NCI-H524 treated with DMSO at 0.1 percent for 48 hours (cell line): ENCODE measurements at places on chromosomes 11 and 22.

GRCh38 chr22:36781656-36782627, 6.0 kb upstream of the IFT27 start:
- peak; percentile 7 for DNase-seq

DNA sequence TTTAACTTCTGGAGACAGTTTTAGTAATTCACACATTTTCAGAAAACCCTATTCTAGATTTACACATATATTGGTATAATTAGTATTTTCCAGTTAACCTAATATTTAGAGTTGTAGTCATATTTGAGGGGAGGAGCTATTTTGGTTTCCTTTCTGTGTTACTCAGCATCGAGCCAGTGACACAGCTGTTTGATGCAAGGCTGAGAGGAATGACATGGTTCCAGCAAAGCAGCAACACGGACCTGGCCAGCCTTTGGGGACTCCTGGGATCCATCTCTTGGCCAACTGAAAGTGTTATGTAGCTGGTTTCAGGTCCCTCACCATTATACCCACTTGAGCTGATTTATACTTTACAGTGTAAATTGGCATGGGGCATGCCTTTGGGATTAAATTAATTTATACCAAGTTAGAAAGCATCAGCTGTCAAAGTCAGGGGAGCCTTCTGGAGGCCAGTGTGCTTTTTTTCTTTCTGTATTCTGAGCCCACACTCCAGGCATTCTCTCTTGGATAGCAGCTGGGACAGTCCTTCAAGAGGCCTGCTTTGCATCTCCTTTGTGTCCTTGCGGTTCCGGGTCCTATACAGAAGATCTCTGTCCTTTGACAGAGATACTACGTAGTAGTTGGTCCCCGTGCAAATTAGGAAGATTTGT, 91.3 kb upstream of the SLC25A18 start:
- DNase-seq = peak; percentile 85

DNA sequence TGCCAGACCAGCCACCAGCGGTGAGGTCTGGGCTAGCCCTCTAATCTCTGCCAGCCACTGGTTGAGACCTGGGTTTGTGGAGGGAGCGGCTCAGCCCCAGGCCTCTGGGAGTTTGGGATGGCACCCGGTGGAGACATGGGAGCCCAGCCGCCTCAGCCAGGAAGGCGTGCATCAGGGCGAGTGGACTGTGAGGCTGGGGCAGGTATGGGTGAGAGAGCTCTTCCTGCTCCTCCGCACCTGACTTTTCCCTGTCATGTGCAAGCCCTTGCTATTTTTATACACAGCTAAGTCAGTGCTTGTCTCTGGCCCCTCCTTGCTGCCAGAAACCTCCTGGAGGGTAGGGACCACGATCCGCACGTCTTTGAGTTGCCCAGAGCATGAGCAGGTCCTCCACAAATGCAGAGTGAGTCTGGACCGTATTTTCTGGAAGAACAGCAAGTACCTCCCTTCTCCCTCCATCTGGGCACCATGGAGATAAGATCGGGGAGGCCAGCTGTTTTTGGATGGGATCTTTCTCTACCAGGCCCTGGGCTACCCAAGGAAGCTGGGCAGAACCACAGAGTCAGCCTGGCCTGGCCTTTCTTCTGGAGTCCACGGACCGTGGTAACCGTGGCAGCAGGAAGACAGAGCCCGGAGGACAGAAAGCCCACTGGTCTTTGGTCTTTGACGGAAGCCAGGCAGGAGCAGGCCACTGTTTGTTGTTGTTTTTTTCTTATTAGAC, 53.3 kb downstream of the IGLL1 start:
- no peak for DNase-seq

- DNase-seq = no peak
Measured at GRCh38 chr11:109326781-109327180, 95.2 kb upstream of the C11orf87 start.

DNA sequence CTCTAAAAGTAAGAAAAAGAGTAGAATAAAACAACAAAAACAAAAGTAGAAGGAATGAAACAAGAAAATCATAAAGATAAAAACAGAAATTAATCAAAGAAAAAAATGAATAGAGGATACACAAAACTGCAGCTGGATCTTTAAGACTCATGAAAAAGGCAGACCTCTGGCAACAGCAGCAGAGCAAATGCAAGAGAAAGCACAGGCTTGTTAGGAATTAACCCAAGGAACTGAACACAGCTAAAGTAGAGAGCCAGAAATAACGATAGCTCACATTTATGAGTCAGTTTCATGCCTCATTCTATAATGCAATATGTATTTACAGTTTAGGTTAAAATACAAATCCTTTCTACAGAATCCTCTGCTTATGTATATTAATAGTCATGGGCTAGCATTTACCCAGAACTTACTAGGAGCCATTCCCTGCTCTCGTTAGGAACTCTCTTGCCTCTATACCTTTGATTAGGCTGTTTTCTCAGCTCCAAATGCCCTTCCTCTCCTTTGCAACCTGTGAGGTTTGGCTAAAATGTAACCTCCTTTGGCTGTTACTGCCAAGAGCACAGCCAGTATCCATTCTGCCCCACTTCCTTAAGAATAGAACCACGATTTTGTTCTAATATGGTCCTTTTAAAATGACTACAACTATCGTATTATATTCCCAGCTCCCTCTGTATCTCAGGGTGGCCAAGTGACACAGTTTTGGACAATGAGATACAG, 38.3 kb upstream of the NFAM1 start:
- no peak for DNase-seq

- no peak for DNase-seq
Measured at GRCh38 chr11:41459465-41460401, at the start of gene LRRC4C. Gene LRRC4C (minus strand): TSS chr11:41459652.
